CD4-positive, alpha-beta T cell treated with Interleukin-17A for 1 hour (primary cell): ENCODE measurements at places on chromosomes 13 and 19.

- DNase-seq = no peak
Measured at GRCh38 chr19:19146865-19147264, 8.6 kb upstream of the TMEM161A start.

- no peak for DNase-seq
Measured at GRCh38 chr13:84661718-84662117, 779.4 kb upstream of the SLITRK1 start.

DNA sequence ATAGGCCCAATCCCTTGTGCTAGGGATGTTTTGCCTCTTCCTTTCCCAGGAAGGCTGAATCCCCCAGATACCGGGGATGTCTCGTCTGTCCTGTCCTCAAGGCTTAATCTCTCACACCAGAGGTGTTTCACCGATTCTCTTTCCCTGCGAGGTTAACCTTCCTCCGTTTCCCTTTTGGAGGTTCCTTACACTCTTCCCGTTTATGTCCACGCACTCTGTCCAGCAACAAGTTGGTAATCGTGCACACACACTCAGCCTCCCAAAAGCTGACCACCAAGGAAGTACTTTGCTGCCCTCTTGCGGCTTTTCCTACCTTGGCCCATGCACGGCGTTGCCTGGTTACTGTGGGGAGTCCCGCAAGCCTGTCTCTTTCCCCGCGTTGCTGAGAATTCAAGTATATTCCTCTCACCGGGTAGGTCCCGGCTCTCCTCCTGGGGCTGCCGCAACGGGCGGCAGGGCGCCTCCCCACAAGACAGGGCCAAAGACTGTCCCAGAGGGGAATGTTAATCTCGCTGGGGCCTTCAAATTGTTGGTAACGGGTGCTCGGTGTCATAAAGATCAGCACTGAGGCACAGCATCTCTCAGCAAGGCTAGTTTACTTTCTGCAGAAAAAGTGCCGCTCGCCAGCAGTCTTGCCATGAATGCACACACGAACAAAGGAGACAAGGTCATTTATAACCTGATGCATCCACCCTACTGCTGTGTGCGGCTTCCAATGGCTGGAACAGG lies 36.7 kb upstream of the CD177 start:
- DNase-seq = no peak

DNA sequence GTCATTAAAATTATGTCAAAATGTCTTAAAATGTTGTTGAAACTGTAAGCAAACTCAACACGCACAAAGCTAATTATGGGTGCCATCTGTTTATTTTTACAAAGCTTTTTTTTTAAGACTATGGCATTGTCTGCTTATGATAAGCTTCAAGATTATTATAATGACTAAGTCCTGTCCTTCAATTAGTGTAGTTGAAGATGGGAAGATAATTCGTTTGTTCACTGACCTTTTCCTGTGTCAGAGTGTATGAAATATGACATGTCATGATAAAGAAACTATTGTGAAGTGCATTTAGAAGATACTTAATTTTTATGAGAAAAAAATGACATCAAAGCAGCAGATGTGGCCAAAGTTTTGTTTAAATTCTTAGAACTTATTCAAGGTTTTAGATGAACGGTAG lies 211.3 kb downstream of the PCCA start:
- DNase-seq = no peak

GRCh38 chr13:21079221-21079620 lies 17.8 kb upstream of the LATS2 start:
- DNase-seq = no peak

DNA sequence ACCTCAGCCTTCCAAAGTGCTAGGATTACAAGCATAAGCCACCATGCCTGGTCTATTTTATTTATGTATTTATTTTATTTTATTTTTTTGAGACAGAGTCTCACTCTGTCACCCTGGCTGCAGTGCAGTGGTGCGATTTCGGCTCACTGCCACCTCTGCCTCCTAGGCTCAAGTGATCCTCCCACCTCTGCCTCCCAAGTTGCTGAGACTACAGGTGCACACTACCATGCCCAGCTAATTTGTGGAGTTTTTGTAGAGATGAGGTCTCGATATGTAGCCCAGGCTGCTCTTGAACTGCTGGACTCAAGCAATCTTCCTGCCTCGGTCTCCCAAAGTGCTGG lies 10.3 kb upstream of the ADGRE5 start:
- DNase-seq = no peak

DNA sequence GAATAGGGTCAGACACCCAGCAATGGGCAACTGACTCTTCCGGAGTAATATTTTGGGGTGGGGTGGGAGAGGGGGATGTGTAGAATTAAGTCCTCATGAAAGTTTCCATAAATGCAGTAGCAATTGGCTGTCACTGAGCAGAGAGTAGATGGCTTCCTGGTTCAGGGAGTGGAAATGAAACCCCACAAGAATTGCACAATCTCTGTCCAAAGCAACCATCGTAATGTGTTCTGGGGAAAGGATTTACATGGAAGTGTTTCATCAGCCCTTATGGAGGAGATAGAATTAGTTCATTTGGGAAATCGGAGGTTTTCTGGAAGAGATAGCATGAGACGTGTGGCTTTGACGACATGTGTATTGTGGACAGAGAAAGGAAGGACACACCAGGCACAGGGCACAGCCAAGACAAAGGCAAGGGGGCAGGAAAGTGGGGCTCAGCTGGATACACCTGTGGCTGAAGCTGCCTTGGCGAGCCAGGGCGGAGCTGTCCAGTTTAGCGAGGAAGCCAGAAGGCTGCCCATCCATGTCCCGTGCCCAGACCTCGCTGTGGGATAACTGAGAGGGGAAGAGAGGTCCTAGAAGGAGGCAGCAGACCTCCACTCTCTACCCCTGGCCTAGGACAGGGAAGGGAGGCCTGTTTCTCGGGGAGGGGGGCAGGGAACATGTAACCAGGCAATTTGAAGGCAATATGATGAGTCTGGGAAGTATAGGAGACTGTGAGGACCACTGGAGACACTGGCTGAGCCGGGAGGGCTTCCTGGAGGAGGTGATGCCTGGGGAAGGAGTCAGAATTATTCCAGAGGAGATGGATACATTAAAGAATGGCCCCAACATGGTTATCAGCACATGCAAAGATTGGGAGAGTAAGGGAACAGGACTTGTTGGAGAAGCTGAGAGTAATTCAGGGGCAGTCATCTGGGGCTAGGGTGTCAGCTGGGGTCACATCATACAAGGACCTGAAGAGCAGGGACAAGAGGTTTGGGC lies 2.6 kb upstream of the CLEC4G start:
- no peak for DNase-seq

DNA sequence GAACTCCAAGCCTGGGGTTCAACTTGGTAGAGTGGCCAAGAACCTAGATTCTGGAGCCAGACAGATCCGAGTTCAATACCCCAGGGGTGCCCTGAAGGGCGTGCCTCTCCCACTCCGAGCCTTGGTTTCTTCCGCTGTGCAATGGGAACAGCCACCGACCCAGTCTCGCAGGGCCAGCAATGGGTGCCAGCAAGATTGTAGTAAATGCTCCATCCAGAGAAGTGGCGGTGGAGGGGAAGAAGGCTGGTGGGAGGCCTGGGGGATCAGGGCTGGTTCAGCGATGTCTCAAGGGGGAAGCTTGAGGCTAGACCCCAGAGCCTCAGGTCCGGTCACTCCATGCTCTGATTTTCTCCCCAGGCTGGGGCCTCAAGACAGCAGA lies 4.5 kb downstream of the WIZ start:
- DNase-seq = no peak

GRCh38 chr13:20824762-20825476 lies 51.2 kb upstream of the EEF1AKMT1 start:
- no peak for DNase-seq

DNA sequence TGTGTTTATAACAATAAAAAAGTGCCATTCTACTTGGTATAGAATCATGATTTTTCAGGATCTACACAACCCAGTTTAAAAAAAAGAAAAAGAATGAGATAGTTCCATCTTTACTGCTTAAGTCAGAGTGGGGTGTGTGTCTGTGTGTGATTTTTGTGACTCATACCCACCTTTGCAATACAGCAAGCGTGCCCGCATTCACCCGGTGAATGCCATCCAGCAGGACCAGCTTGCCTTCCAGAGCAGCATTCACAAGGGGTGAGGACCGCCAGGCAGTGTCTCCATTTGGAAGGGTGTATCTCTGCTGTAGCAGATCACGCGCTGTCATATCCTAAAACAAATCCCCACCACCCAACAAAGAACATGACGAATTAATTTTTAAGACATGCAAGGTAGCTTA lies 127.7 kb downstream of the VWA8 start:
- DNase-seq = no peak

- DNase-seq = no peak
Measured at GRCh38 chr19:45095496-45096413, 2.8 kb downstream of the PPP1R37 start.

DNA sequence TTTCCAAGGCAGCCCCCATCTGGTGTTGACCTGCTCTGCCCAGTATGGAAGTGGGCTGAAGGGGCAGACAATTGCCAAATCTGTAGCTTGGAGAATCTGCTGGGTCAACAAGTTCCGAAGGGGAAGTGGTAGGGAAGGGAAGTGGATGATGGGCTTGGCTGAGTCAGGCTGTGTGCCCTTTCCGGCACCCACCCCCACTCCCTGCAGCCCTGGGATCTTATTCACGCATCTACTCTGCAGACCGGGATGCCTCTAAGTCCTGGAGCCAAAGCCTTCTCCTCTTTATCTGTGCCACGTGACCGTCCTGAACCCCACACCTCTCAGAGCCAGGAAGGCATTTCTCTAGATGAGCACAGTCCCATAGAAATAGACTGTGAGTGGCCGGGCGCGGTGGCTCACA lies 7.5 kb upstream of the C5AR2 start:
- DNase-seq = no peak

DNA sequence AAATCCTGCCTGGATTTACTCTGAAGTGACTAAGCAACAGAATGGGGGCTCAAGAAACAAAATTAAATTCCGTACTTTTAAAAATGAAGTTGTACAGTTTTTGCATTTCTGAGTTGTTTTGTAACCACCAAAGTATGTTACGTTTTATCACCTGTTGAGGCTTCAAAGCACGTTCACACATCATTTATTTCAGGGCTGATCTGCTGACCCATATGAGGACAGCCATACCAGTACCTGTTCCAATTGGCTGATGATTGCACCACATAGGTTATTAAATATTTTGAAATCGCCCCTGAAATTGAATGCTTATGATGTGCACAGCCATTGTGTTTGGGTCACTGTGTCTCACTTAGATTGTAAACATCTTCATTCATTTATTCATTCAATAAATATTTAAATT lies 72.0 kb upstream of the FLT1 start:
- DNase-seq = no peak

DNA sequence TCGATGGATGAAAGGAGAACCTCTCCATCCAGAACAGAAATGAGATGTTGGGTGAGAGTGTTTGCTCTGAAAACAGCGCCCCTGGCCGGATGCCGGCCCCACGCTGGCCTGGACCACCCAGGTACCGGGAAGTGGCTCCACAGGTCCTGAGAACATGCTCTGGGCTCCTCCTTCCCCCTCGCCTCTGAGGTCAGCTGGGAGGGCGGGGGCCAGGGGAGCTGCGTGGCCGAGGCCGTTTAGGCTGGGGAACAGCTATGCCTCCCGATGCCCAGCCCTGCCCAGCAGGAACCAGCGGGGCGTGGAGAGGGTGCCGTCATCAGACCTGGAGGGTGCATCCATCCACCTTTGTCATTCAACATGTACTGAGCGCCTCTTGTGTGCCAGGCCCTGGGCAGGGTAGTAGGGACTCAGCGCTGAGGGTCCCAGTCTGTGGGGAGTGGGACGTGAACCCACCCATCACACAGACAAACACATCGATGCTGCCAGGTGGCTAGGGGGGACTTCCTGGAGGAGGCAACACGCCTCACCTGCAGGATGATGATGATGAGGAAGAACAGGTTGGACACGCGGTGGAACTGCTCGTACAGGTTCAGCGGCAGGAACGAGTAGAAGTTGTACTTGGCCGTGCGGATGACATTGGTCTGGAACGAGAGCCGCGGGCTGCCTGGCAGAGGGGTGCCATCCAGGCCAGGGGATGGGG lies 4.2 kb downstream of the ATP8B3 start:
- DNase-seq = no peak

- no peak for DNase-seq
Measured at GRCh38 chr19:55486043-55486970, 1.3 kb downstream of the NAT14 start.
